ENCODE measurements at places on chromosomes 4 and X. TPM values are rescaled to one million over a fixed set of nuclear protein-coding genes. Genes with fewer than 3 reads are reported as not detected.

DNA sequence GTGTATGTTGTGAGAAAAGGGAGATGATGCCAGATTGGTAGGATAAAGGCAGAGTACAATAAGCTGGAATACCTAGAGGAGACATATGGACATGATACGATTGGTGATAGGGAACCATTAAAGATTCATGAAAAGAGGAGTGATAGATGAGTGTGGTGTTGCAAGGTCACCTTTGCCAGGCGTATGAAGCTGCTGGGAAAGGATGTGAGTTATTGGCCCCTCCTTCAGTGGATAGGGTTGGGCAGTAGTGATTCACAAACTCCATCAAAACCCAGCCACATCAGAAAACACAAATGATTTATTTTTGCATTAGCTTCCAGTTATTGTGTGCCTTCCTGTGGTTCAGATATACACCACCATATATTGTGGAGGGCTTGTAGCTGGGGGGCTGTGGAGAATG is 34.3 kb downstream of the TMEM164 start:
- no peak overlapping the region for H3K4me3 ChIP-seq
- H3K36me3 ChIP-seq: no peaks in the 10 kb centered on the region
- H3K27me3 ChIP-seq: no peaks in the 10 kb centered on the region
- DNase-seq: no peak

GRCh38 chr4:74353858-74354257 is 11.1 kb upstream of the EREG start:
- no peak for DNase-seq
- H3K27me3 ChIP-seq: no peaks in the 10 kb centered on the region
- H3K4me1 ChIP-seq: peaks cover 12% of the 10 kb centered on the region
- H3K27ac ChIP-seq: no peak overlapping the region
- H3K36me3 ChIP-seq: no peaks in the 10 kb centered on the region

PRR32 gene
- total RNA-seq: not detected

IL13RA2 gene
- total RNA-seq: not detected

HERC3 gene
- total RNA-seq: 10.8 TPM

DNA sequence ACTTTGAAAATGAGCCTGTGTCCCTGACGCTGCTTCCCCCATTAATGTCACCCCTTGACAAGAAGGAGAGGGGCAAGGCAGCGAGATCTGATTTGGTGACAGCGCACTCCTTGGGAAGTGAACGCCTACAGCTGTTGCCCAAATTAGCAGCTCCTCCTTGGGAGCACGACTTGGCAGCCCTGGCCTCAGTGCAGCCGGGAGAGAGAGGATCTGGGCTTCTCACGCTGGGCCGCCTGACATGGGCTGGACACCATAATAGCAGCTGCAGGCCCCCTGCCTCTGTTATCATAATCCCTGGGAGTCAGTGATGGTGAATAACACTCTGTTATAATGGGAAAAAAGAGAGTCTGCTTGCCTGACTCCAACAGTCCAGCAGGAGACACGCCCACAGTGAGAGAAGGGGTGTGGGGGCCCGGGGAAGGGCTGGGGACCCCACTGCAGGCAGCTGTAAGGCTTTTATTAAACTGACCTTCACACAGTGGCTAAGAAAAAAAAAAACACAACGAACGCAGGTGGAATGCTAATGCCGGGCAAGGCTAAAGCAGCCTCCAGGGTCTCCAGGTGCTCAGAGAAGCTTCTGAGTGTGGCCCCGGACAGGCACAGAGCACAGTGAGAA is 73.3 kb downstream of the PSAPL1 start:
- H3K36me3 ChIP-seq: no peaks in the 10 kb centered on the region
- peaks cover 18% of the 10 kb centered on the region for H3K27me3 ChIP-seq
- no peak overlapping the region for H3K4me3 ChIP-seq
- no peak overlapping the region for H3K27ac ChIP-seq

ATOH1 gene
- total RNA-seq: not detected

SPATA4 gene
- 0.20 TPM for total RNA-seq

GRCh38 chrX:44975666-44976263 is 102.8 kb downstream of the KDM6A start:
- no peak overlapping the region for H3K27ac ChIP-seq
- no peak overlapping the region for H3K4me3 ChIP-seq
- H3K27me3 ChIP-seq: no peaks in the 10 kb centered on the region

DNA sequence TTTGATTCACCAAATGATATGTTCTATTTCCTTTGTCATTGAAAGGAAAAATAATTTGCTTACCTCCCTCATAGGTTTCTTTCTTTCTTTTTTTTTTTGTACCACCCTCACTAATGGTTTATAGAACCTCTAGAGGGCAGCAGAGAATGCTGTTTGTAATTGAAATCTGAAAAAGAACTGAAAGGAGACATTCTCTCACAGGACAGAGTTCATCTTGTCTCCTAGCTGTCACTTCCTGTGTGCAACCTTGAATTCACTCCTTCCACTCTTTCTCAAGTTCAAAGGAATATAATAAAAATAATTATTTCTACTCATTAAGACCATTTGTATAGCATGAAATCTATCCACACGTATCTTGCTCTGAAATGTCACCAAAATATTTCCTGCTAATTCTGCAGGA is 51.0 kb downstream of the GUCY1B1 start:
- H3K4me1 ChIP-seq: no peaks in the 10 kb centered on the region
- H3K27ac ChIP-seq: no peak overlapping the region
- no peak overlapping the region for H3K4me3 ChIP-seq
- no peaks in the 10 kb centered on the region for H3K27me3 ChIP-seq

- H3K4me1 ChIP-seq: no peaks in the 10 kb centered on the region
- no peak for DNase-seq
- H3K36me3 ChIP-seq: no peaks in the 10 kb centered on the region
- H3K4me3 ChIP-seq: no peak overlapping the region
Observed at GRCh38 chr4:184900184-184900583, 74.4 kb upstream of the ACSL1 start.

- no peaks in the 10 kb centered on the region for H3K4me1 ChIP-seq
- DNase-seq: no peak
- H3K27ac ChIP-seq: no peak overlapping the region
- H3K27me3 ChIP-seq: no peaks in the 10 kb centered on the region
- no peaks in the 10 kb centered on the region for H3K36me3 ChIP-seq
Observed at GRCh38 chrX:82161195-82161594, 959.3 kb downstream of the SH3BGRL start.

FAM133A gene
- total RNA-seq: not detected

GRCh38 chrX:110277609-110278008 is 40.3 kb downstream of the AMMECR1 start:
- H3K36me3 ChIP-seq: no peaks in the 10 kb centered on the region
- H3K27ac ChIP-seq: no peak overlapping the region

TAPT1 gene
- 11.7 TPM for total RNA-seq

DNA sequence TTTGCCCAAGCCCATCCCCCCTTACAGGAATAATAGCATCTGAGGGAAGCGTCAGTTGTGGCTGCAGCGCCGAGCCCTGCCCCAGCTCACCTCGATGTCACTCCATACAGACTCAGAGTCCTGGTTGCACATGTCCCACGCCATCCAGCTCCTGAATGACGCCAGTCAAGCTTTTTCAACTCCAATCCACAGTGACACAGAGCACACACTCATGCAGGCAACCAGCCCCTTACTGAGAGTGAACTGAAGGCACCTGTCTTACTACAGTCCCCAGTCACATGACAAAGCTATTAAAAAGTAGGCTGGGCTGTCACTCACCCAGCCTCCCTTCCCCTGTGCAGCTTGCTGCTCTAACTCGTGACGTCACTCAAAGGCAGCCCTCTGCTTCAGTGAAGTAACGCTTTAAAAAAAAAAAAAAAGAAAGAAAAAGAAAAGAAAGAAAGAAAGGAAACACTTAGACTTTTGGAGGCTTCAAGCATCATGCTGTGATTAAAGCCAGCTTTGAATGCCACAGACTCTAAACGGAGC is at the start of gene PPARGC1A:
Gene PPARGC1A, minus strand, starts transcription at position 234 of the 528 bp plus-strand sequence. Its CDS starts 90 bp downstream, at position 144.
- no peaks in the 10 kb centered on the region for H3K4me1 ChIP-seq
- H3K27me3 ChIP-seq: no peaks in the 10 kb centered on the region
- DNase-seq: no peak

HELT gene
- total RNA-seq: not detected

DNA sequence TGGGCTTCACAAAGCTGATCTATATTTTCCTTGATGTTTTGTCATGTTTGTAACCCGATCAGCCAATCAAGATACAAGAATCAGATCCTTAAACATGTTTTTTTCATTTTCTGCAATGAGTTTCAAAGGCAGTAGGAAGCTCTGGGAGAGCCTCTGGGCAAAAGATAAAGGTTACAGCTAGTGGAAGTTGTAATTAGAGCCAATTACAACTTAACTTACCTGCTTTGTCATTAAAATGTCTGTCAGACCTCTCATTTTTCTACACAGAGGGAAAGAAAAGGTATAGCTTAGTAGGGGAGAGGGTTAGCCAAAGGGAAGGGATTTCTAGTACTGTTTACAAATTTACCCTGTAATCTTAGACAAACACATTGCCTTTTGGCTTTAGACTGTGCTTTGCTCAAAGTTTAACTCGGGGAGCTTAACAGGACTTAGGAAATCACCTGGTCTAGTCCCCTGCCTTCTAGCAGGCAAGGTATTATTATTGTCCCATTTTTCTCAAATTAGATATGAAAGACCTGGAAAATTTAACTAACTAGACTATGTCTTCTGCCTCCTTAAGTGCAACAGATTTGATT is 55.8 kb downstream of the FGF16 start:
- H3K27ac ChIP-seq: no peak overlapping the region
- no peak overlapping the region for H3K4me3 ChIP-seq
- H3K4me1 ChIP-seq: no peaks in the 10 kb centered on the region
- no peak for DNase-seq

GRCh38 chrX:66625525-66625924 is 13.4 kb downstream of the EDA2R start:
- H3K36me3 ChIP-seq: no peaks in the 10 kb centered on the region
- no peaks in the 10 kb centered on the region for H3K4me1 ChIP-seq
- no peak overlapping the region for H3K27ac ChIP-seq
- H3K4me3 ChIP-seq: no peak overlapping the region
- H3K27me3 ChIP-seq: no peaks in the 10 kb centered on the region

STARD8 gene
- 5.4 TPM for total RNA-seq

DNA sequence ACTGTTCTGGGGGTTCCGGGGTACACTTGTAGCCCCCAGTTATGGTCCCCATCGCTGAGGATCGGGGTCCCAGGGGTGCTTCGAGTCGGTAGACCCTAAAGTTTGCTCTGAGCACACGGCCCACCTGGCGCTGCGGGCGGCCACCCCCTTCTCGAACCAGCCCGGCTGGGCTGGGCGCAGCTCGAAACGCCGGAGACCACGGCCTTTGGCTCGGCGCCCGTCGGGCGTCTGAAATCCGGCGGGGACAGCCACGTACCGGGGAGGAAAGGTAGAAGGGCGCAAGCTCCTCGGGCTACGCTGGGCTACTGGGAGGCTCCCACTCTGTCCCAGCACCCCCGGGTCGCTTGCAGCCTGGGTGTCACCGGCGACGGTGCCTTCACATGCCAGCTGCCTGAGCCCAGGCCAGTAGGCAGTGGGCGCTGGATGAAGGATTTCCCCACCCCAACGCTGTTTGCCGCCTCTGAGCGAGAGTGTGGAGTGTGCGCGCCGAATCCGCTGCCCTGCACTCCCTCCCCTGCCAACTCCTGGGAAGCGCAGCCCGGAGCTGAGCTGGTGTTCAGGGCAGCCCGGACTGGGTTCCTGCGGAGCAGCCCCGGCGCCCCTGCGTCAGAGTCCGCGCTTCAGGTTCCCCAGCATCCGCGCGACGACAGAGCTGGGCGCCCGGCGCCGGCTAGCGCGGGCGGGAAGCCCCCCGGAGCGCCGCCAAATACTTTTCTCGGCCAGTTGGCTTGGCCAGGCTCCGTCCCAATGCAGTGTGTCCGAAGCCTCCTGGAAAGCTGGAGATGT is 637 bp downstream of the MAMLD1 start:
- no peaks in the 10 kb centered on the region for H3K36me3 ChIP-seq
- no peak for DNase-seq
- peaks cover 10% of the 10 kb centered on the region for H3K4me1 ChIP-seq
- no peak overlapping the region for H3K27ac ChIP-seq
- H3K4me3 ChIP-seq: peak overlapping the region; percentile 64

DNA sequence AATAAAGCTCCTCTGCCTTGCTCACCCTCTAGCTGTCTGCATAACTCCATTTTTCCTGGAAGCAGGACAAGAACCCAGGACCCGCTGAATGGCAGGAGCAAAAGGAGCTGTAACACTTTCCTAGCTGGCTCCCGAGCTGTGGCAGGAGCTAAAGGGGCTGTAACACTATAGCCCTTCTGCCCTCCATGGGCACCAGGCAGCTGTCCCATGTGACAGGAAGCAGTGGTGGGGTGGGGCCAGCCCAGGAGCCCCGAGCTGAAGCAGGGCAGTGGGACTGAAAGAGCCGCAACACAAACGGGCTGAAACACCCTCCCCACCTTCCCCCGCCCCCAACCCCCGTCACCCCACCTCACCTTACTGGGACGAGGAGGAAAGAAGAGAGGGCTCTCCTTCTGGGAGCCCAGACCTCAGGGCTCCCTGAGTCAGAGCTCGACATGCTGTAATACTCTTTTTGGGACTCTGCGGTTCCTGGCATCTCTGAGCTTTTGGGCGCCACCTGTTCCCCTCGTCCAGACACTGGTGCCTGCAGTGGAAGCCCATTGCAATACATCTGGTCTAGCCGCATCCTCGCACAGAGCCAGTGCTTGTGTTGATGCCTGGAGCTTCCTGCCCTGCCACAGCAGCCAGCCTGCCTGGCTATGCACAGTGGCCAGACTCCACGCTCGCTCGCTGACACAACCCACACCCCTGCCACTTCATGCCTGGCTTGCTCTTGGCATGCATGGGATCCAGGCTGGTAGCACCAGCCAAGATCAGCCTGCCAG is 39.4 kb downstream of the PPM1K start:
- H3K27me3 ChIP-seq: no peaks in the 10 kb centered on the region
- H3K27ac ChIP-seq: no peak overlapping the region
- DNase-seq: no peak
- H3K36me3 ChIP-seq: no peaks in the 10 kb centered on the region
- no peak overlapping the region for H3K4me3 ChIP-seq
- H3K4me1 ChIP-seq: no peaks in the 10 kb centered on the region

MTCP1 gene
- 10.7 TPM for total RNA-seq

- no peaks in the 10 kb centered on the region for H3K27me3 ChIP-seq
- H3K4me1 ChIP-seq: peaks cover 13% of the 10 kb centered on the region
- no peak for DNase-seq
Observed at GRCh38 chr4:40059362-40059761, 2.7 kb downstream of the N4BP2 start.

DNA sequence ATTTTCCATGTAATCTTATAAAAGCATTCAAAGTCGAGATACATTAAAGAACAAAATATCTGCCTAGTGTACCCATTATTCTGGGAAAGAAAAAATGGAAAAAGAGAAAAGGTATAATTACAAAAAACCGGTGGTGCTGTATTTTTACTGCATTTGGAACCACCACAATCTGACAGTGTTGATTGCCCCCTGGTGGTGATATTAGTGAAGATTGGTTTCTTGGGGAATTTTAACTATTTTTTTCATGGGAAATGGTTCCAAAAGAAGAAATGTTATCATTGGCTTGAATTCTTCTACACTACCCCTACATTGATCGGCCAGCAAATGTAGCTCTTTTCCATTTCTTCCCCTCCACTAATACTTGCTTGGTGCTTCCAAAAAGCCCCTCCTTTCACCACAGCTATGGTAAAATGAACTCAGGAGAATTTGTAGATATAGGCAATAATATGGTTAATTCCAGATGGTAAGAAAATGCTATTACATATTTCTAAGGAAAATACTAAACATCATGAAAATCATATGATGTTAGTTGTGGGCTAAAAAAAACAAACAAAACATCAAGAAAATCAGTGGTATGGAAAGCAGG is 50.0 kb downstream of the COX18 start:
- H3K4me3 ChIP-seq: no peak overlapping the region
- no peak overlapping the region for H3K27ac ChIP-seq
- peak; percentile 23 for DNase-seq

GRCh38 chrX:27968878-27969277 is 12.4 kb downstream of the DCAF8L1 start:
- no peaks in the 10 kb centered on the region for H3K4me1 ChIP-seq
- DNase-seq: no peak
- H3K36me3 ChIP-seq: no peaks in the 10 kb centered on the region
- H3K27ac ChIP-seq: no peak overlapping the region
- H3K27me3 ChIP-seq: no peaks in the 10 kb centered on the region
- no peak overlapping the region for H3K4me3 ChIP-seq
